Effector memory CD8-positive, alpha-beta T cell (primary cell): ENCODE measurements at places on chromosomes 5 and 9.

GRCh38 chr5:156678484-156678883, 171.6 kb upstream of the PPP1R2B start:
- no peak for DNase-seq

DNA sequence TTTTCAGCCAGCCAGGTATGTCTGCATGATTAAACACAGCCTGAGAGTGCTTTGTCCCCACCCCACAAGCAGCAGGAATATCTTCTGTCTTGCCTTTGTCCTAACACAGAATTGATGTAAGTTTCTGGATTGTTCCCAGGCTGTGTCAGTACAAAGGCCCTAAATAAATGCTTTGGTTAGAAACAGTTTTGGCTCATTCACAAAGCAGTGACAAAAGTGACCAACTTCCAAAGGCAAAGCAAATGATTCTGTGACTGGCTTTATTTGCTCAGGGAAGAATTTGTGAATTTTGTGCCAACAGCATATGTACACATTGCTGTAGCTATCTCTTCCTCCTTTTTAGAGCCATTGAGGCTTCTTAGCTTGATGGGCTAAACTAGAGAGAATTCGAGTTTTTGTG, 133.7 kb downstream of the PLPPR1 start:
- DNase-seq, result no peak

GRCh38 chr5:131393498-131393968, 129.7 kb downstream of the CDC42SE2 start:
- DNase-seq, result no peak

GRCh38 chr5:87195104-87195591, 72.5 kb upstream of the RASA1 start:
- DNase-seq, result no peak

GRCh38 chr9:125425170-125425897, 163.7 kb downstream of the GAPVD1 start:
- no peak for DNase-seq

GRCh38 chr5:55820488-55820887, 30.7 kb upstream of the IL31RA start:
- DNase-seq, result no peak

DNA sequence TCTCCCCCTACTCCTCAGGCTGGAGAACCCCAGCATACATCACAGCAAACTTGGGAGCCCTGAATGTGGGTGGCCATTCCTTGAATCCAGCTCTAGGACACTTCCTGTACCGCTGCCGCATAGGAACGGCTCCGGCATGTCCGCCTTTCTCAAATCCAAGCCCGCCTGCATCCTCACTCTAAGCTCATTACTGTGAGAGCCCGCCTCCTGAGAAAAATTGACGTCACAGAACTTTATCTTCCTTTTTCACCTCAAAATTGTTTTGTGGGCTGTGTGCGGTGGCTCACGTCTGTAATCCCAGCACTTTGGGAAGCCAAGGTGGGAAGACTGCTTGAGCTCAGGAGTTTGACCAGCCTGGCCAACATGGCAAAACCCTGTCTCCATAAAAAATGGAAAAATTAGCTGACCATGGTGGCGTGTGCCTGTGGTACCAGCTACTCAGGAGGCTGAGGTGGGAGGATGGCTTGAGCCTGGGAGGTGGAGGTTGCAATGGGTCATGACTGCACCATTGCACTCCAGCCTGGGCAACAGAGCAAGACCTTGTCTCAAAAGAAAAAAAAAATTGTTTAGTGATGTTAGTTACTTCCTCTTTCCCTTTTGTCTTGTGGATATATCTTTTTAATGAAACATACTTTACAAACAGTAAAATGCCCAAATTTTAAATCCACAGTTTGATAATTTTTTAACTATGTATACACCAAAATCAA, 22.8 kb downstream of the RNF44 start:
- no peak for DNase-seq

- no peak for DNase-seq
These were observed 25.4 kb upstream of the TOMM5 start for GRCh38 chr9:37617832-37618231.

GRCh38 chr5:102216678-102217077, 79.4 kb downstream of the SLCO4C1 start:
- no peak for DNase-seq

DNA sequence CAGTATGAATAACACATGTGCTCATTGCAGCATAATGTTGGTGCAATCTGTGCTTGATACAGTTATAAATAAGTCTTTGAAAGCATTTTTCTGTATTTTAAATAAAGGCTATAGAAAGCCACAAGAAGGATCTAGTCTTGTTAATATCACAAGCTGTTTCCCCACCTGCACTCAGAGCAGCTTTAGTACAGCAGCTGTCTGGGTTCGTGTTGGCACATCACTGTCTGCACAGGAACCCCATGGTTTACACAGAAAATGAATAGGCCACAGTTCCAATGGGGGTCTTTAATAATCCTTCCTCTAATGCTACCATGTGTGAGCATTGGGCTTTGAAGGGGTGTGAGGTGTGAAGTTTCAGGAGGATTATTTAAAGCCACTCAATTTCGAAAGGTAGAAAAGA, 2269.7 kb downstream of the MAT2B start:
- DNase-seq, result no peak

DNA sequence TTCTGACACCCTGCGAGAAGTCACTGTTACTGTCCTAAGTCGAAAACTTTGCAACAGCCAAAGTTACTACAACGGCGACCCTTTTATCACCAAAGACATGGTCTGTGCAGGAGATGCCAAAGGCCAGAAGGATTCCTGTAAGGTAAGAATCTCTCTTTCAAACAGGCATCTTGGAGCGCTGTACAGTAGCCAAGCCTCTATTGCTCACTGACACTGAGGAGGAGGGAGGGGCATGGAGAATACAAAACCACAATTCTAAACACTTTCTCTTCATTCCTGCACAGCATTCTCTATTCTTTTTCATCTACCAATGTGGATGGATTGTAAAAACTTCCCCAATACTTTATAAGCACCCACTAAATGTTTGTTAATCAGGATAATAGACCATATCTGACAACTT, 7.4 kb downstream of the GZMK start:
- no peak for DNase-seq

DNA sequence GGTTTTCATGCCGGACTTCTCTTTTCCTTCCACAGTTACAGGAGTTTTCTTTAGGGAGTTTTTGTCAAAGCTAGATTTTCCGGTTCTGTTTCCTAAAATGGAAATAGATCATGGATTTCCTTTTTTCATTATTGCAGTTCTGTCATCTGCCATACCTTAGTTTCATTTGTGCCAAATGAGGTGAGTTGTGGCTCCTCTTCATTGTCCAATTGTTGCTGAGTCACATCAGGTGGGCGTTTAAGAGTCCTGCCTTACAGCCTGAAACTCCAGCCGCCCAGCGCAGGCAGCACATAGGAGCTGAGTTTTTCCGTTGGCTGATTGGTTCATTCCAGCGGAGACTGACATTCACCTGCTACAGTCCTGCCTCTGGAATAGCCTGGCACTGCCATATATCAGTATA, 14.1 kb downstream of the SLC25A25 start:
- no peak for DNase-seq

DNA sequence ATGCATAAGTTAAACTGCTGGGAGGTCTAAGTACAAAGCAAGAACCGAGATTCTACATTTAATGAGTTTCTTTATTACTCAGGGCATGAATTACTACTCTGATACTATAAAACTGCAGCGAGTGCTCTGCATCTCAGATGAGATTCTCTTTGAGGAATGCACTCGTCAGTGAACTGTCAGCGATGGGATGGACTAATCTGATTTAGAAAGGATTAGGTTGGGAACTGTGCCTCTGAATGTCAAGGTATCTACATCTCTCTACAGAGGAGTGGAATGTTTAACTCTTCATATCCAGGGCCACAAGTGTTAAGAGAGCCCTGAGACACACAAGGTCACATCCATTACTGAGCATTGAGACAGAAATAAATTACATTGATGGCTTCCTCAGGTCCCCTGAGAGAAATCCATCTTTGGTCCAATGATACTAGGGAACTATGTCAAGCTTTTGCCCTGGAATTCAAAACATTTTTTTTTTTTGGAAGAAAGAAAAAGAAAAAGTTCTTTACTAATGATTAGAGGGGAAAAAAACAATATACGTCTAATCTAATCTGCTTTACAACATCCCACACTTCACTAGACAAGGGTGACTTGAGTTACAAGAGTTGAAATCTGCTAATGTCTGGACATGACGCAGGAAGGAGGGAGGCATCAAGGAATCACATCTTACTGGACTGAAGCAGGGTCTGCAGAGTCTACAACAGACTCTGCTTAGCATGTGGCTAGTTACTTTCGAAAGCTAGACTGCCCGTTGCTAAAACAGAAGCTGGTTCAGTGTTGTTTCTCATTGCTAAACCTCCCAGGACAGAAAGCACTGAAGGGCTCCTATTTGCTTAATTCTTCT, 270.0 kb upstream of the TLE4 start:
- DNase-seq, result no peak

- no peak for DNase-seq
These were observed 58.1 kb upstream of the ABCA1 start for GRCh38 chr9:104986096-104986495.

DNA sequence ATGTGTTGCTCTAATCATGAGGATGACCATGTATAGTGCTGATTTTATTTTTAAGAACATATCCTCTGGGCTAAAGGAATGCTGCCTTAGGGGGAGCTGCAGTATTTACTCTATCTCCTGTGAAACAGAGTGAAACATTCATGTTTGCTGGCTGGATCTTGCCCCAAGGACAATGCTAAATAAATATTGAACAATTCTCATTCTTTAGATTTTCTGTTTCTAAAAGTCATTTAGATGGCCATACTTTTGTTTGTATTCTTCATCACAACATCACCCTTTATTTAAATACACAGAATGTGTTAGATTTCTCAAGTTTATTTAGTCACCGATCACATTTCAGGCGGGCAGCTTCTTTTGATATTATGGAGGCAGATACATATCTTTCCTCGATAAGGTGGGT, 103.3 kb downstream of the ARHGEF28 start:
- no peak for DNase-seq

DNA sequence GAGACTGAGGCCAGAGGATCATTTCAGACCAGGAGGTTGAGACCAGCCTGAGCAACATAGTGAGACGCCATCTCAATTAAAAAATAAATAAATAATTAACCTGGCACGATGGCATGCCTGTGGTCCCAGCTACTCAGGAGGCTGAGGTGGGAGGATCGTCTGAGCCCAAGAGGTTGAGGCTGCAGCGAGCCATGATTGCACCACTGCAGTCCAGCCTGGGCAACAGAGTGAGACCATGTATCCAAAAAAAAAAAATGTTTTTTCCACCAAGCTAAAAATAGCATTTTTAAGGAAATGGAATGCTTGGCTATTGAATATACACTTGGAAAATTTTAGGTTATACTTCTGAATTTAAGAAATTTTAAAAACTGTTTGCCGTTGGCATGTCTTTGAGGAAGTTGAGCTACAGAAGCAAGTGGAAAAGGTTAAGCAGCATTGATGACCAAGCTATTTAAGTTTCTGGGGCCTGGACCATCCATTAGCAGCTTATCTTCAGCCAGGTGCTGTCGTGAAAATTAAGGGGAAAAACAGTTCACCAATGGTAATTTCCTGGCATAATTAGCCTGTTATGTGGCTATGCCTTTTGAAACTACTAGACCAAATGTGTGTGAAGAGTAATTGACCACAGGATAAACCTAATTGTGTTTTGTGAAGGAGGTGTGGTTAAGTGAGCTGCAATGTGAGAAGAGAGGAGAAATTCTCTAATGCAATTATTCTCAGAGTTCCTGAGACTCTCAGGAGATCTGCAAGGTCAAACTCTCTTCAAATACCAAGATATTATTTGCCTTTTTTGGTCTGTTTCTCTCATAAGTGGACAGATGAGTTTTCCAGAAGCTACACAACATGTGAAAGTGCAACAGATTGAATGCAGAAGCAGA, 21.0 kb downstream of the F2R start:
- DNase-seq, result no peak

DNA sequence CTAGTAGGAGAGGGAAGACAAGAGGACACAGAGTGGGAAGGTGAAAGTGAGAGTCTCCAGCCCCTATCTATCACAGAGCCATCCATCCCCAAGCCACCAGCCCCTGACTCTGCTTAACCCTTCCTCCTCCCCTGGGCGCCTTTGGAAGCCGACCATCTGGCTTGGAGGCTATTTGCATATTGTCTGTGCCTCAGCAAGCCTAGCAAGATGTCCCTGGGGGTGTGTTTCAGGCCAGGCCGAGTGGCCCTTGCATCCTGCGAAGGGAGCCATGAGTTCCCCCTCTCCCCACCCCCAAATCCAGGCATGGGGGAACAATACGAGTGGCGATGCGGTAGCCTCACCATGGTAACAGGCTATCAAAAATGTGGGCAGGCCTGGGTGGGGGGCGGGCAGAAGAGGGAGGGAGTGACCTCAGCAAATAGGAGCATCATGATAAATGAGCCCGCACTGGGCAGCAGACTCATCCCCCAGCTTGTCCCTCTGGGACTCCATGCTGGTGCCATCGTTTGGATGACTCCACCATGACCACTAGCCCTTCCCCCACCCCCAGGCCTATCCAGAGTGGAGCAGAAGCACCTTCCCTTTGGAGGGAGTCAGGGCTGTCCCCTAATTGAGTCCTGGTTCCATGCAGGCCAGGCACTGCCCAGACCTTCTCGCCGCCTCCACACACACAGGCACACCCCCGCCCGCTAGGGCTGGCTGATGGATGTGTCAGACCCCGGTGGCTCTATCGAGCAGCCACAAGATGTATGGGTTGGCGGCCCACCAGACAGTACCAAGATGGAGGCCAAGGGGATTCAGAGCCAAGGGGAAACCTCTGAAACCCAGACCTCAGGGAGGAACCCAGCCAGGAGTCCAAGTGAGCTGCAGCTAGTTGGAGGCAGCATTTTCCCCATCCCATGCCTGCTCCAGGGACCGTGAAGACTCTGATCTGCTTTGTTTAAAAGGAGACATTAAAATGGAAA, 14.6 kb downstream of the URM1 start:
- no peak for DNase-seq

DNA sequence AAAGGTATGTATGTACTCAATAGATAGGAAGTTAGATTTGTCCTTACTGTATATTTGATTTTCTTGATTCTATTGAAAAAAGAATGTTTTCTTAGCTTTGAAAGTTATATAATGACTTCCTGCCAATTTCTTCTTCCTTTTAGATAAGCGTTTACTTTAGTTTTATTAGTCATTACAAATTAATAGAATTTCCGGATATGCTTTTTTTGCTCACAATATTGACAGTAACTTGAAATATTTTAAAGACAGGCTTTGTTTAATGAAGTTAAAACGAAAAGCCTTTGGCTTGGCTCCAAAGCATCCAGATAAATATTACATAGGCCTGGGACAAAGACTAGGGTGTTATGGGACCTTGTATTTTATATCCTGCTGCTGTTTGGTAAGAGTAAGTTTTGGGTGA, 49.5 kb downstream of the CWC27 start:
- no peak for DNase-seq

DNA sequence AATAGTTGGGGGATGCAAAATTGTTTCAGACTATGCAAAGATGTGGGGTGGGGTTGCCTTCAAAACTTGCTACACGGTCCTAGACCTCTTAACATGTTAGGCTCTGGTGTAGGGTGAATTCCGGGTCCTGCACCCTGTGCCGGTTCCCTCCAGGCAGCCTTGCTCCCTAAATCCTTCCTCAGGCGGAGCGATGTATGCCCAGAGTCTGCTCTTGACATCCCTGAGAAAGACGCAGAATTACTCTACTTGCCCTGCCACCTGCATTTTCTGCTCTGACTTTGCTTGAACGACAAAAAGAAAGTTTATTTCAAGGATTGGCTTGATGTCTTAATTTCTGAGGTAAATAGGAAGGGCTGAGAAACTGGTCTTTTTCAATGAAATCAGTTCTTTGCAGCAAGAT, 691 bp downstream of the THBS4 start:
- no peak for DNase-seq

GRCh38 chr9:130172161-130172857, at the start of gene NCS1:
Gene NCS1, plus strand, starts transcription at chr9:130172404. Its CDS starts 260 bp downstream, at chr9:130172664.
- peak; percentile 35 for DNase-seq

GRCh38 chr9:128895556-128895955, 13.6 kb downstream of the LRRC8A start:
- no peak for DNase-seq

- no peak for DNase-seq
These were observed 147.1 kb downstream of the ERCC6L2 start for GRCh38 chr9:96022445-96023051.
